Activated CD8-positive, alpha-beta T cell treated with anti-CD3 and anti-CD28 coated beads for 36 hours (primary cell): ENCODE measurements at places on chromosomes 1 and 21. TPM values are rescaled to one million over a fixed set of nuclear protein-coding genes. Genes with fewer than 3 reads are reported as not detected.

DNA sequence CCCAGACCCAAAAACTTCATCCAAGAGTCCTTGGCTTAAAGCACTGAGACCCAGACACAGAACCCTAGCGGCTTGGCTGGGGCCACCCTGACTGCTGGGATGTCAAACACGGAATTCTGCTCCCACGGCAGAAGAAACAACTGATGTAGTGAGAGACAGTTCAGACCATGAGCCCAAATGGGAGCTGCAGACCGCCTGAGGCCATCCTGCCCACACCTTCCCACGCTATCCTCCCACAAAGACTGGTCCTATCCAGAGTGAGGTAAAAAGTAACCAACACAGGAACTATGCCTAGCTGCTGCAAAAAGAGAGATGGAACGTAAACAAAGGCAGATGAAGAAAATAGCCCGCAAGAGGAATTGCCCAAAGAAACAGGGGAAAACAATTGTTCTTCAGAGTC, 203.3 kb downstream of the PTPRU start:
- no peak overlapping the region for H3K27ac ChIP-seq
- peaks cover 7% of the 10 kb centered on the region for H3K27me3 ChIP-seq
- no peak overlapping the region for H3K4me3 ChIP-seq

Gene DCST1
- total RNA-seq, result not detected

Gene WNT3A
- total RNA-seq, result not detected

Gene NCMAP
- total RNA-seq, result 0.20 TPM

DNA sequence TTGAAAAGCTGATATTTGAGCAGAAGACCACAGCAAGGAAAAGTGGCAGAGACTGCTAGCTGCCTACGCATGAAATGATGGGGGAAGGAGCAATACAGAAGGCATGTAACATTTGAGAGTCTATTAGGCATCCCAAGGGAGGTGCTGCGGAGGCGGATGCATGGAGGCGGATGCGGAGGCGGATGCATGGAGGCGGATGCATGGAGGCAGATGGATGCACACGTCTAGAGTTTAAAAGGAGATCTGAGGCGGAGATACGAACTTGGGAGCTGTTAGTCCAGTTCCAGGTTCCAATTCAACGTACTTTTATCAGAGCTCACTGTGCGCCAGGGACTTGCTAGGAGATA, 744 bp upstream of the DDX20 start:
- peak overlapping the region; percentile 98 for H3K27ac ChIP-seq
- no peaks in the 10 kb centered on the region for H3K27me3 ChIP-seq
- H3K36me3 ChIP-seq, result peaks cover 23% of the 10 kb centered on the region
- H3K4me3 ChIP-seq, result peak overlapping the region; percentile 88
